KG1 (cell line): ENCODE measurements at places on chromosomes 11 and 22.

DNA sequence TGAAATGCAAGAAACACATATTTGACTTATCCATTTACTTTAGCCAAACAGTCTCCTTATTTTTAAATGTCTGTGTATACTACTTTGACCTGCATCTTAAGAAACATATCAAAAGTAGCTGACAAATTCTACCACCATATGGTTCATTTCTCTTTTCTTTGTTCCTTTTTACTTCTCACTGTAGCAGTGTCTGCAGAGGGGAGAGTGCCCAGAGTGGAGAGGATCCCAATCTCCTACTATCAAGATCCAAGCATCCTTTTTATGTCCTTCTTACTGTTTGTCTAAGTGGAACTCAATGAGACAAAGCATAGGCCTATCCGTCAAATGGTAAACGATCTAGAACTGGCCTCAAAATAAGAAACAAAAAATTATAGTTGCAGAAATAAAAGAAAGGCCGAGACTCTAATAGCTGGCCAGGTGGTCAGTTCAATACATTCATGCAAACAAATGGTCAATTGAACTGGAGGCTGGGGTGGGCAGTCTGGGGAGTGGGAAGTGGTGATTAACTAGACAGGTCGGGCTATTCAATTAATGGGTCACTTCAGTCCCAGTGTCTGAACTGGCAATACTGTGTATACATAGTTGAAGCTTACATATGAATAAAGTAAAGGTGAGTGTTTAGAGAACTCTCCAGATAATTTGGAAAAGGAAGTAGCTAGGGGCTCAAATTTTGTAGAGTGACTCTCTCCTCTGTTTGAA is 149.1 kb downstream of the MAML2 start:
- DNase-seq = no peak

DNA sequence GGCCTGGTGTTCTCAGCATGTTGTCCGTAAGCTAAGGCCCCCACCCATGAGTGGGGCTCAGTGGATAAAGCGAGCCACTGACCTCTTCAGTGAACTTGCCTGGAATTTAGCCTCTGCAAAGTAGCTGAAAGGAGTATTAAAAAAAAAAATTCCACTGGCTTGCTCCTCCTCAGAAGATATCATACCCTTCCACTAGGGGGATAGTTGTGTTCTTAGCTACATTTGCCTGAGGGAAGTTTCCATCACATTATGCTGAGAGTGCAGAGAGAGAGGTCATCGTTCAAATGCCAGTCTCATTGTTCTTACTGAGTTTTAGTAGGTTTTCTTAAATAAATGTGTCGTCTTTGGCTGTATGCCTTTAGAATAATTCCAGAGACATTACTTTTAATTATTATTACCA is 879.7 kb downstream of the JRKL start:
- DNase-seq = no peak

- no peak for DNase-seq
Observed at GRCh38 chr11:27456795-27457329, 15.7 kb downstream of the LGR4 start.

DNA sequence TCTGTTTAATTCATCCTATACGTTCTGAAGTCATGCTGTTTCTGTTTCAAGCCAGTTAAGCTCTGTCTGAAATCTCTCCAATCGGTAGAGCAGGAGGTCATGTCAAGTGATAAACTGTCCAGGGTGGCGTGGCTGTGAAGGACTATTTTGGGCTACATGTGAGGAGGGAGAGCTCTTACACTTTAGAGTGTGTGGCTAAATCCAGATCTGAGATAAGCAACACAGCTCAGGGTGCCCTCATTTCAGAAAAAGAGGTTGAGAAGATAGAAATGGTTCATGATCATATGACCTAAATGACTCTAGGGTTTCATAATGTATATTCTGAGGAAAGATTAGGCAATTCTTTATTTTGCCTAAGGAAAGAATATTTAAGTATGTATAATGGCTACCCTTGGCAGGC is 8.4 kb downstream of the BLID start:
- DNase-seq = no peak

GRCh38 chr22:47914481-47915097 is 1152.1 kb downstream of the TBC1D22A start:
- no peak for DNase-seq

DNA sequence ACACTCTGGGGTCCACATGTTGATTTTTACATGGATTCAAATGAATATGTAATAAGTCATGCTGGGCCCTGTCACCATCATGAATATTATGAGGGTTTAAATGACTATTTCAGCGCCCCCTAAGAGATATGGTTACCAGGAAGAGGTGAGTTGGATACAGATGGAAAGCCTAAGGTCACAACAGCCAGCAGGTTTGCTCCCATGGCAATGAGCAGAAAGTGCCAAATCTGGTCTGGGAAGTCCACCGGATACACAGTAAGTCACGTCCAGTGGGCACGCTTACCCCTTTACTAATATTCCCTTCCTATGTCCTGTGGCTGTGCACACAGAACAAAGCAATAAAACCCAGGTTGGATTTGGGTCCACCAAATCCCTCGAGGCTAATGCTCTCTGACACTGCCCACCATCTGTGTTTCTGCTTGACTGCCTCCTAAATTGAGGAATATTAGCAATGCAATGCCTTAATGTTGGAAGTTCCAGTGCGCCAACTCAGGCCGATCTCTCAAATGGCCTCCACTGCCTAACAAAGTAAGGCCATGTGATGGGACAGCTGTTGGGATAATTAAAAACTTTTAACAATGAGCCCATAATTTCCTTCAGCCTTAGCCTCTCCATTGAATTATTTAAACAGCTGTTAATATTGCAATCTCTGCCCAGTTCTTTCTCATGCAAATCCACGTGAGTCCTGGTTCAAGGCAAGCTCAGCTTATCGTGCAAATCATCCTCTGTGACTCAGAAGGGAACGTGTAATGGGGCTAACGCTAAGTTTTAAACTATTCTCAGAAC is 97.6 kb downstream of the SLC1A2 start:
- DNase-seq = no peak

- DNase-seq = no peak
Observed at GRCh38 chr11:59841514-59841913, 3.8 kb downstream of the CBLIF start.

DNA sequence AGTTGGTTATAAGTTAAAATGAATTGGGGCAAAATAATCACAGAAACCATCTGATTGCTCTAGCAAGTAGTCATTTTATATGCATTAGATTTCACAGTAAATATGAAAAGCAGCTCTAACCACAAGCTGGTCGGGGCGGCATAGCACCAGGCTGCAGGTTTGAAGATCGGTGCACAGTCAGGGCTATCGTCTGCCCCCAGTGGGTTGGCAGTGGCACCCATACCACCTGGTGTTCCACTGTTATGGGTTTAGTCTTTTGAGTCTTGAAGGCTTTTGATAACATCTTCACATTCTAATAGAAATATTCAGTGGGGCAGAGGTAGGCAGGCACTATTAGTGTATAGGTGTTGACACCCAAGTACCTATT is 62.1 kb downstream of the GRK3 start:
- DNase-seq = no peak

DNA sequence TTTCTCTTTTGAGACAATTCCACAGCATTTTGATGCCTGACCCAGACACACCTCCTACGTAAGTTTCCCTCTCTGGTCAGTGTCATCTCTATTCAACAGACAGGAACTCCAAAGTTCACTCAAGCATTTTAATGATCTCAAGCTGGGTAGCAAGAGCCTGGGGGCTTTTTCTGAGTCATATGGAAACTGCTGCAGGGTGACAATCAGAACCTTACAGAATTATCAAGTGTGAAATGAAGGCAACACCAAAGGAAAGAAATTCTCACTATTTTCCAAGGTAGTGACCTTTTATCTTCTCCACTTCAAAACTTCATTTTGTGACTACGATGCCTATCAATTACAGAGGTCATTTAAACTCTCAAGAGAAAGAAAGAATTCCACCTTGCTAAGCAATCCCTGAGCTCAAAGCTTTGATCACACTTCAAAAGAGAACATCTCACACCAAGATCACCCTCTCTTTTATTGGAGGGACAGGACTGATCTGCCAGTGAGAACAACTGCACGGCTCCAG is 229.0 kb upstream of the ZC3H12C start:
- DNase-seq = no peak

DNA sequence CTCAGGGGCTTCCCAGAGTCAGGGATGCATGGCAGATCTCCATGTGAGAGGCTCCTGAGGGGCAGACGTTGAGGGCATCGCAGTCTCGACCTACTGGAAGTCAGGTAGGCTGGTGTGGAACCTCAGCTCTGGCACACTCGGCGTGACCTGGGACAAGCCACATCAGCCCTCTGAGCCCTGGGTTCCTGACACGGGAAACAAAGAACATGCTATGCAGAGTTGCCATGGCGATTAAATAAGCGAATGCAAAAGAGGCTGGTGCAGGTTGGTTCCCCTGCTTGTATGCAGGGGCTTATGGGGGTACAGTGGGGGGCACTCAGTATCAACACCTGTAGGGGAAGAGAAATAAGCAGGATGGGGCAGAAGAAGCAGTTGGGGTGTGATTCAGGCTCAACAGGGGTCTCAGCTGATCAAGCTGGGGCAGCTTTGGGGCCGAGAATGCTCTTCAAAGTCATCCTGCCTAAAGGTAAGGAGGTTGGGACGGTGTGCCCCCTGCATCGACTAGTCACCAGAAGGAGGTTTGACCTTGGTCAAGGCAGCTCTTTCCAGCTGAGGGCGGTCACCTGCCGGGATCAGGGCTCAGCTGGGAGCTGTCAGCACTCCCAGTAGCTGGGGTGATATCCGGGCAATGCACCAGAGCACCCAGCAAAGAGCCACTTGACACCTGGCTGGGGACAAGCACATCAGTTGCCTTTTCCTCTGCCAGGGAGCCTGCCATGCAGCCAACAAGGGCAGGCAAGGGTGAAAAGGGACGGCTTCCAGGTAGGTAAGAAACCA is 442.7 kb downstream of the MIAT start:
- DNase-seq = no peak

DNA sequence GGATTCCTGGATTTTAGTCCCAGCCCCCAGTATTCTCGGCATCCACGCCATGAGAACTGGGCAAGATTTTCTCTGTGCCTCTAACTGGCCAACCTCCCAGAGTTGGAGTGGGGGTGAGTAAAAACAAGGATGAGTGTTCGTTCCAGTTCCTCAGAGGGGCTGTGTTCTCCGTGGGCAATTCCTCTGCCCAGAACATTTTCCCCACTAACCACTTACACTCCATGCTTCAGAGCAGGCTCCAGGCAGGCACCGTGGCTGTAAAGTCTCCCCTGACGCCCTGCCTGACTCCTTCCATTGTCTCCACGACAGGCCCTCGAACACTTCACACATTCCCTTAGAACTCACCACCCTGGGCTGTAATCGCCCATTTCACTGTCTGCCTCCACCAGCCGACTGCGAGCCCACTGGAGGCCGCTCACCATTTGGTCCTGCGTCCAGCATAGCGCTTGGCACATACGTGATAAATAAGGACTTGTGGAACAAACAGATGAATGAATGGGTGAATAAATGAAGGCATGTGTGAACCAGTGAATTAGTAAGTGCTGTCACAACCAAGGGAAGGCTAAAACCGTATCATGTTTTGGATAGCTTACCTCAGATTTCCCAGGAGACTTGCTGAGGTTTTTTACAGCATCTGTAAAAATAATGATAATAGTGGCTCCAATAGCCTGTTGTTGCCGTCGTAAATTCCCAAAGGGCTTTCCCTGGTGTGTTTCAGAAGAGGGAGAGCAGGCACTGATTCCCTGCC is 6.1 kb downstream of the APLNR start:
- DNase-seq = no peak

DNA sequence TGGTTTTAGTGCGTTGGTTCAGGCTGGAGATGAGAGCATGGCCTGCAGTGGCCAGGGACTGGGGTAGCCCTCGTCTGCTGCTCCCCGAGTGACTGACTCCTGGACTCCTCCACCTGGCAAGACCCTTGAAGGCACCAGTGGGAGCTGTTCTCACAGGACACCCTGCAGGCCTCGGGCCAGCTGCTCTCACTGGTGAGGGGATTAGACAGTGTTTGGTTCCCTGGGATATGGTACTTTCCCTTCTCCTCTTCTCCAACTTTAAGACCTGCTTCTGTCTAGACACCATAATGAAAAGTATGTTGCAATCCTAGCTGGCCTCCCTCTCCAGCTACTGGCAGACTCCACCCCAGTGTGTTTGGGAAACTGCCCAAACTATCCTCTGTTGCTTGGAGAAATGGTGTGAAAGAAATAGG is 168.8 kb upstream of the CADM1 start:
- no peak for DNase-seq

GRCh38 chr11:4606231-4607015 is 1.6 kb downstream of the TRIM68 start:
- DNase-seq = no peak

DNA sequence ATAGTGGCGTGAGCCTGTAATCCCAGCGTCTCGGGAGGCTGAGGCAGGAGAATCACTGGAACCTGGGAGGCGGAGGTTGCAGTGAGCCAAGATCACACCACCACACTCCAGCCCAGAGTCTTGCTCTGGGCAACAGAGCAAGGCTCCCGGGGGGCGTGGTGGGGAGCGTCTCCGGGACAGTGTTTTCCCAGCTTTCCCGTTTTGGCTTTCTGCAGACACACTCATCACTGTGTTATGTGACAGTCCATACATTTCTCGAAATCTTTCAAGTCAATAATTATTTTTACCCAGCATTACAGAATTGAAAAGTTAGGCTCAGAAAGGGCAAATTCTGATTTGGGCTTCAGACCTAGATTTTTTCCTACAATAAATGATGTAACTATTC is 31.7 kb downstream of the NEAT1 start:
- no peak for DNase-seq
